Stimulated activated CD4-positive, alpha-beta T cell treated with anti-CD3 and anti-CD28 coated beads, Interleukin-15, amount 100 ng/mL, for 1 hour (primary cell): ENCODE measurements at places on chromosomes 5 and 9.

GRCh38 chr9:98215271-98215670 lies 22.8 kb upstream of the CORO2A start:
- no peak for DNase-seq

DNA sequence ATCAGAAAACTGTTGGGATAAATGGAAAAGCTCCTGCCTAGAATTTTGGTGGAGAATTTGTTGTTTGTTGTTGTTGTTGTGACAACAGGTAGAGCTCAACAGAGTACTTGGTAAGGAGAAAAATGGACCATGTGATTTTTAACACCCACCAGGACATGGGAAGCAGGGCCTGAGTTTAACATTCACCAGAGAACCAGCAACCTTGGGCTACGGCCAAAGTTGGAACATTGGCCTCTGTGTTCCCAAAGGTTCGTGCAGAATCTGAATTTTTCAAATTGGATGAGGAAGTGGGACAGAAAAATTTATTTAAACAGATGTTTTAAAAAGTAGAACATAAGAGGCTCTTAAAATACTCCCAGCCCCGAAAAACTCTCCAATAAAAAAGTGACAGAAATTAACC lies 127.0 kb downstream of the GNA14 start:
- DNase-seq = no peak

- no peak for DNase-seq
Measured at GRCh38 chr5:118687661-118688621, 300.4 kb downstream of the DTWD2 start.

DNA sequence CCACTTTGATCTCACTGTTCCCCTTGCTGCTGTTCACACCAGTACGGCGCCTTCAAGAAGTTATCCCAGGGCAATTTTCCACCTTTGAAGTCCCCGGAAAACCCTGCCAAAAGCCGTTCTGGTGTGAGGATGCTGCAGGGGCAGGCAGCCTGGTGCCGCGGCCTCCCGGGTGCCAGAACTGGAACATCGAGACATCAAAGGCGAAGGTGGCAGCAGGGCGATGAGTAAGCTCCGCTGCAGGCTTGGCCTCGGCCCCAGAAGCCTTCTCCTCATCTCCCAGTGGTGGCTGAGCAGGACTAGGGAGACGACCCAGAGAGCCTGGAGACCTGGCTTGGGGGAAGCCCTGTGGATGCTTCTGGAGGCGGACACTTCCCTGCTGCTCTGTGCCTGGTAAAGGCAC lies 115.3 kb upstream of the MSX2 start:
- no peak for DNase-seq

GRCh38 chr5:83957188-83957587 lies 236.5 kb upstream of the HAPLN1 start:
- DNase-seq = no peak

- DNase-seq = no peak
Measured at GRCh38 chr9:36716496-36716895, 143.8 kb downstream of the MELK start.

- no peak for DNase-seq
Measured at GRCh38 chr5:145946112-145946861, 9.9 kb downstream of the SH3RF2 start.

DNA sequence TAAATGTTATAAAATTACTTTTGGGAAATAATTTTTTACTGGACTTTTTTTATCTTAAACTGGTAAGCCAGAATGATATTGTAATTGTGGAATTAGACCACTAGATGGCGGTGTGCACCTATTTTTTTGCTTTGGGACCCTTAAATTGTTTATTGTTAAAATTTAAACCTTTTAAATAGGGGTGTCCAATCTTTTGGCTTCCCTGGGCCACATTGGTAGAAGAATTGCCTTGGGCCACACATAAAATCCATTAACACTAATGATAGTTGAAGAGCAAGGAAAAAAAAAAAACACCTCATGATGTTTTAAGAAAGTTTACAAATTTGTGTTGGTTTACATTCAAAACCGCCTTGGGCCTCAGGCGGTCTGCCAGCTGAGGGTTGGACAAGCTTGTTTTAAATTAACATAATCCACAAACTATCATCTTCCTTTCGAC lies 28.4 kb upstream of the GADD45G start:
- DNase-seq = no peak

GRCh38 chr9:34413231-34413852 lies 36.6 kb upstream of the MYORG start:
- DNase-seq = no peak

DNA sequence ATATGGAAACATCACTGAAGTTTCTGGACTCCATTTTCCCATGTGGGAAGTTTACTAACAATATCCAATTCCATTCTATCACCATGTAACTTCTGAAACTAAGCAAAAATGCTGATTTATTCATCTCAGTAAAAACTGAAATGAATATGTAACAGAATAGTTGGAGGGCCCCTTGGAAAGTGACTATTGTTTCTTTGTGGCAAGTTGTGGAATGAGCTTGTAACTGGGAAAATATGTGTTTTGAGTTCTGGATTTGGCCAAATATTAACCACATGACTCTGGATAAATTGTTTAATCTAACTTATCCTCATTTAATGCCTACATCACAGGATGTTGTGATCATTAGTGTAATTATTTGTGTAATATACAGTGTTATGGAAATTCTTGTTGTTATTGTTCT lies 619.3 kb downstream of the TLE4 start:
- no peak for DNase-seq

DNA sequence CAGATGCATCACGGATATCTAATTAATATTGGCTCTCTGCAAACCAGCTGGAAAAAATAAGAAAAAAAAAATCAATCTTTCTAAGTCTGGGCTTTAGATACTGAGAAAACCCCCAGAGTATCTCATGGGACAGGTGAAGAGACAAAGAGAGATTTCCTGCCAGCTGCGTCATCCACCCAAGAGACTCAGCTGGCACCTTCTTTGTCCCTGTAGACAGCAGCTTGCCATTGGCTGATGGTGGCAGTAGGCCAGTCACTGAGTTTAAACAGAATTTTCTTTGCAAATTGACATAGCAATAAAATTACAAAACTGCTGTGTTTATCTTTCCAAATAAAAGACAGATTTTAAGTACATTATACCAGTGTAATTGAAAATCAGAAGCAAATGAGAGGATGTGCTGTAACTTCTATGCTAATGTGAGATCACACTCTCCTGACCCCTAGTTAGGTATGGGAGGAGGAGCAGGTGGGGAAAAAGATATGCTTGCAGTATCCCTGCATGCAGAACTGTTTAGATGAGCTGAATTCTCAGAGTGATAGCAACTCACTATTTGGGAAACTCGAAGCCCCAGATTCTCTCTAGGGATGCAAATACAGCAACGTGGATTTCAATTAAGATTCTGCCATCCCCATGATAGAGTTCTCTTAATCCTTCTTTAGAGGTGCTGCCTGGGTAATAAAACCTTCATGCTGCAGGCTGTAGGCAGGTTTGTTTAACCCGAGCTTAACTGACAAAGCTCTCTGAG lies 72.2 kb downstream of the NMUR2 start:
- DNase-seq = no peak

DNA sequence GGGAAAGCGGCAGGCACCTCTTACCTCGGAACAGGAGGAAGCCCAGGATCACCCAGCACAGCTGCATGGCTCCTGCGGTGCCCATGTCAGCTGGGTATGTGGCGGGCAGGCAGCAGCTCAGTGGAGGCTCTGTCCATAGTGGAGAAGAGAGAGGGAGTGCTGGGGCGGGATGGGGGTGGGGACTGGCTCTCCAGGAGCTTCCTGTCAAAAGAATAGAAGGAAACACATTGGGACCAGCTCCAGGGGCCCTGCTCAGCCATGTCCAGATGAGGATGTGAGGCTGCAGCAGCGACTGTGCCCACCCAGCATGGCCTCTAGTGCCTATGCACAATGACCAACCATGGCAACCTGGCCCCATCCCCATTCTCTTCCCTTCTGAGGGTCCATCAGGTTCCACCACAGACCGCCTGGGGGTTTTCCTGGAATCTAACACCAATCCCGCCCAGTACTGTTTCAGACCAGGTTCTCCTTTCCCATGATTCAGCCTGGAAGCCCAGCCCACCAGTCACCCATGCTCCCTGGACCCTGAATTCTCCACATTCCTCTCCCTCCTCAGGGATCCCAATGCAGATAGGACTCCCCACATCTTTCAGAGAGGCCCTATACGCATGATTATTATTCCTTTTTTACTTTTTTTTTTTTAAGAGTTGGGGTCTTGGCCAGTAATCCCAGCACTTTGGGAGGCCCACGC lies at the start of gene ECSCR:
TSS of gene ECSCR (minus strand) at position 158 of the 691 bp plus-strand sequence. CDS start at position 85, 73 bp downstream.
- no peak for DNase-seq

GRCh38 chr5:5360941-5361520 lies 61.4 kb upstream of the ICE1 start:
- DNase-seq = no peak

GRCh38 chr5:151906246-151906645 lies 18.4 kb downstream of the GLRA1 start:
- DNase-seq = no peak

DNA sequence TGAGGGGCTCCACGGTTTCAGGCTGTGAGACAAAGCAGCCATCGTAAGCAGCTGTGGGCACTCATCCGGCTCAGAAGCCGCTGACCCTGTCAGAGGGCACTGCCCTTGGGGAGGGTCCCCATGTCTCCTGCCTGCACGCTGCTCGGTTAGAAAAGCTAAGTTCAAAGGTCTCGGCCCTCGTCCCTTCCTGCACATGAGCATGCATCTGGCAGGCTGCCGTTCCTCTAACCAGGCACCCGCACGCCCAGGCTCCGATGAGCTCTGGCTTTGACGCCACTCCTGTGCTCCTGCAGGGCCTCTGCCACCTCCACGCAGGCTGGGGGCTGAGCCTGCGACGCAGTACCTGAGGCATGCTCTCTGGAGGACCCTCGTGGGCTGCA lies 51.3 kb downstream of the NKD2 start:
- no peak for DNase-seq

- DNase-seq = no peak
Measured at GRCh38 chr9:95857124-95857523, 18.4 kb upstream of the ERCC6L2 start.

- DNase-seq = no peak
Measured at GRCh38 chr5:61334868-61335615, 3.0 kb downstream of the ZSWIM6 start.

- no peak for DNase-seq
Measured at GRCh38 chr9:122941582-122942234, 888 bp downstream of the RABGAP1 start.

GRCh38 chr5:90575712-90576111 lies 17.1 kb downstream of the ADGRV1 start:
- DNase-seq = no peak

GRCh38 chr5:7376871-7377270 lies 19.1 kb upstream of the ADCY2 start:
- no peak for DNase-seq

DNA sequence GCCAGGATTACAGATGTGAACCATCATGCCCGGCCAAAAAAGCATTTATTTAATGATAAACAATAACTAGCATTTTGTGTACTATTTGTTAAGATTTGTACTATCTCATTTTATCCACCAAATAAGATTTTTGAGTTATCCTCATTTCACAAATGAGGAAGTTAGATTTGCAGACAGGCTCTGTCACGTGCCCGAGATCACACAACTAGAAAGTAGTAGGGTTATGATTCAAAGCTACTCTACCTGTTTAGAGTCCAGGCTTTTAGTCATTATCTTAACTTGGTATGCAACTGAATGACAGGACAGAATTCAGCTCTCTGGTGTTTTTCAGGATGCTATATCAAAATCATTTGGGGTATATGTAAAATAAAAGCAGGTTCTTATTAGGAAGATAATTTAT lies 20.5 kb downstream of the RANBP17 start:
- no peak for DNase-seq

GRCh38 chr5:43555895-43556606 lies 826 bp downstream of the PAIP1 start:
- peak; percentile 33 for DNase-seq

DNA sequence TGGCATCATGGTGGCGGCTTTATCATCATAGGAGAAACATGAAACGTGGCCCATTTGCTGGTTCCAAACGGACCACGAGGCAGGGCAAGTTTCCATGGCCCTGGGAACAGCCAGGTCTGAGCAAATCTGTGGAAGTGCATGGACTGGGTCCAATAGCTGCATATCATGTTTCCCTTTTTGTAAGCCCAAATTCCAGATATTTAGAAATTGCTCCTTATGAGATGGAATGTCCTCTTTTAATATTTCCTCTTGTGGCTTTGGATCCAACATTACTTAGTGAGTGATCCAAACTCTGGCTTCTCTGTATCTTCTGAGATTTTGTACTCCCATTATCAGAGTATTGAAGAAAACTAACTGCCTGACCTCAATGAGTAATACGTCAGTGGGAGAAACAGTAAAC lies 79.8 kb upstream of the FBXL7 start:
- no peak for DNase-seq

- DNase-seq = no peak
Measured at GRCh38 chr5:159864885-159865691, 51.2 kb upstream of the ADRA1B start.

- DNase-seq = no peak
Measured at GRCh38 chr5:173289372-173289771, 38.8 kb downstream of the STC2 start.

DNA sequence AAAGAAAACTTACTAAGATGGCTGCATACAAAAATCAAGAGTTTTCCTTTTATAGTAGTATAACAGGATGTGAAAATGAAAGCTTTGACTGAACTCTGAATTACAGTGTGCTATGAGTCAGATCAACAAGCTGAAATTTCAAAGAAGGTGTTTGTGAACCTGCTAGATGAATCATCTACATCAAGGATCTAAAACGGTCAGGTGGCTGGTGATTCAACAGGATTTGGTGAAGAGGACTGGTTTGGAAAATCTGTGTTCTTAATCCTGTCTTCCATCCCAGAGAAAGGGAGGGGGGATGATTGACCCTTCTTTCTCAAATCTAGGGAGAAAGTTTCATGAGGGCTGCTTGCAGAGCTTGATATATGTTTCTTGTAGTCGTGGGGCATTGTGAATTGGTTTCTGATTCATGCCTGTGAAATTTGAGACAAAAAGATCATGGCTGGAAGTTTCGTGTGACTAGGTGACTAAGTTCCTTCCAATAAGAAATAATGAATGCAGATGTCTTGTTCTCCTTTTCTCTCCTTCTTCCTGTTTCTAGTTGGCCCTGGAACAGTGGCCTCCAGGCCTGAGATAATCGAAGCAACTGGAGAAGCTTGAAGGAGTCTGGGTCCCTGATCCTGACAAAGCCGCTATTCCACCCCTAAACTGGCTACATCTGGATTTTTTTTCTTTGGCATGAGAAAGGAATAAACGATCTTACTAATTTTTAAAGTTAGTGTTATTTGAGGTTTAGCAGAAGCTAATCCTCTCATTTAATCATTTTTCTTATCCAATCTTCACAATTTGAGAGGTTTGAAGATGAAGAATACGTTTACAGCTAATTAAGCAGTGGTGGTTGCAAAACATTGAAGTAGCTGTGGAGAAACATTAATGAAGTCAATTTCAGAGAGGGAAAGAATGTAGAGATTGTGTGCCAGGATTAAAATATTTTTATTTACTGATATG lies 67.2 kb downstream of the MRPS30 start:
- DNase-seq = no peak
